Stimulated activated CD4-positive, alpha-beta T cell treated with anti-CD3 and anti-CD28 coated beads, Interleukin-15, amount 100 ng/mL, for 48 hours (primary cell): ENCODE measurements at places on chromosomes 2 and 18.

- no peak for DNase-seq
These were observed 28.1 kb downstream of the SLC1A4 start for GRCh38 chr2:65017335-65017734.

DNA sequence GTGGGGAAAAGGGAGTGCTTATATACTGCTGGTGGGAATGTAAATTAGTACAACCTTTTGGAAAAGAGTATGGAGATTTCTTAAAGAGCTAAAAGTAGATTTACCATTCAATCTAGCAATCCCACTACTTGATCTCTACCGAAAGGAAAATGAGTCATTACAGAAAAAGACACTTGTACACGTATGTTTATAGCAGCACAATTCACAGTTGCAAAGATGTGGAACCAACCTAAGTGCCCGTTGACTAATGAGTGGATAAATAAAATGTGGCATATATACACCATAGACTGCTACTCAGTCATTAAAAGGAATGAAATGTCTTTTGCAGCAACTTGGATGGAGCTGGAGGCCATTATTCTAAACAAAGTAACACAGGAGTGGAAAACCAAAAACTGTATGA is 29.5 kb downstream of the FLACC1 start:
- DNase-seq = no peak

DNA sequence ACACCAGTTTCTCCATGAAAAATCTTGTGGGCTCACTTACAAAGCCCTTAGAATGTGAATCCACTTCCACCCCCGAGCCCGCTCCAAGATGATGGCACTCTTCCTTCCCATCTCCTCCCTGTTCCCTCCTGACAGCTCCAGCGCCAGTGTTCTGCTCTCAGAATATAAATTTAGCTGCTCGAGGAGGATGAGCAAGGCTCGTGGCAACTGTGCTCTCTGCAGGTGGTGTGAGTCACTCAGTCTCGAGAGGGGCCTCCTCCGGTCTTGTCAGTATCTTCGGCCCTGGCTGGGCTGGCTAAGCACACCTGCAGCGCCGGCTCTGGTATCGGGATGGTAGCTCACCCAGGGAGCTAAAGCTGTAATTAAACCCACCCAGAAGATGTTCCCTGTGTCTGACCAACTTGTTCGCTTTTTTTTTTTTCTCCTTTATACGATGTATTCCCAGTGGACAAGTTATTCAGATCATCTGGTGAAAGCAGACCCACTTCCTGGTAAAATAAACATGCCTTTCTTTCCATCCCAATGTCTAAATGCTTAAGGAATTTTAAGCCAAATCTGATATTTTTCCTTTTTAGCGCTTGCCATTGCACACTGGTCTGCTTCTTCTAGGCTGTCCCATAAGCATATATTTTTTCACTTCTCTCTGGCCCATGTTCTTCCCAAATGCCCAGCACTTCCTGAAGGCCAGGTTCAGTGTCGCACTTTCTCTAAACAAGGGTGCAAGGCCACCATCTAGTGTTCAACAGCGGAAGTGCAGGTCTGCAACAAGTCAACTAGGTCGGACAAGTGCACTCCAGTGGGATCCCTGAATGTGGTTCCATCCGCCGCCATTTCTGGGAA is 31.4 kb upstream of the YPEL5 start:
- peak; percentile 41 for DNase-seq

DNA sequence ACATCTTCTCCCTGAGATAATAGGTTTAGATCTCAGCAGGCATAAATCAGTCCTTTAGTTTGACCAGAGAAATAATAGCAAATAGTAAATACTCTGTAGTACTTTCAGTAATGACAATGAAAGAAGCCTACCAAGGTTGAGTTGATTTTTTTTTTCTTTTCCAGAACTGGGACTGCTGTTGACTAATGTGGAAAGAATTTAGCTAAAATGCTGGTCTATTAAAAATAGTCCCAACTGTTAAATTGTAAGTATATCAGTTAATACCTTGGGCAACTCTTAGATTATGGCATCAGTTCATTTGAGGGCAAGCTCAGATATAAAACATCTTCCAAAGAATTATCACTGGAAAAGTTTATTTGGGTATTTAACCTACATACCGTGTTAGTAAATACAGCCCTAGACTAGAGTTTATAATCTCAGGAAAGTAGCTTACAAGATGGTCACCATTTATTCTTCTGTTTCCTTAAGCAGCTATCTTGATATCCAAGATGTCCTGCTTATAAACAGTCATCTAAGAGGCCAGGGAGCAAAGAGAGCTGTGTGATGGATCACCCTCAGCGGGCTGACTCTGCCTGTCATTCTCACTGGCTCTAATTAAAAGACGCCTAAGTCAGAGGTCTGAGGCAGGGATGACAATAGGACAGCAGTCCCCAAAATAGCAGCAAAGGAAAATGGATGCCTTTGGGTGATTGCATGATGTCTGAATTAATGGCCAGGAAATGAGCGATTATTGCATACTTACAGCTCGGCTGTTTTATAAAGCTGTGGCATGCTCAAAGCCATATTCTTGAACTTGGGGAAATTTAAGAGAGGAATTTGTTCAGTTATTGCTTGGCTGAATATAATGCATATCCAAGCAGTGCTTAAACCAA is 121.3 kb downstream of the MTX2 start:
- DNase-seq = no peak

DNA sequence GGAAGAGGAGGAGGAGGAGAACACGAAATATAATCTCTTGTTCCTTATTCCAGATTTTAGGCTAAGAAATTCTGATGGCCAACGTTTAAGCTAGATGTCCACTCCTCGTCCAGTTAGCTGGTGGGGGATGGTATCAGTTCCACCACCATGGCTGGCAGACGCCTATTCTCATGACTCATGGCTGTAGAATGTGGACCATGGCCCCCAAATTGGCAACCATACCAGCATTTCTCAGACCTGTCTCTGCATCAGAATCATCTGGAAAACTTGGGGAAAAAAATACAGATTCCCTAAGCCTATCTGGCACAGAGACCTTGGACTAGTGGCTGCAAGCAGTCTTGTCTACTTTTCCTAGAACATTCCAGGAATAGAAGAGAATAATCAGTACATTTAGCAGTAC is 267.7 kb upstream of the SIX2 start:
- no peak for DNase-seq

GRCh38 chr2:29075894-29076705 is 1.8 kb upstream of the PCARE start:
- DNase-seq = no peak

- DNase-seq = no peak
These were observed 266.1 kb upstream of the HDAC4 start for GRCh38 chr2:239666855-239667376.

GRCh38 chr2:39220136-39220535 is 23.6 kb downstream of the CDKL4 start:
- no peak for DNase-seq

- DNase-seq = no peak
These were observed 32.1 kb downstream of the RAB1A start for GRCh38 chr2:65097844-65098243.

- peak; percentile 28 for DNase-seq
These were observed 44.1 kb upstream of the TTC39C start for GRCh38 chr18:23970161-23971096.
